Jurkat, Clone E6-1 (cell line): ENCODE measurements at places on chromosomes 16 and 17.

DNA sequence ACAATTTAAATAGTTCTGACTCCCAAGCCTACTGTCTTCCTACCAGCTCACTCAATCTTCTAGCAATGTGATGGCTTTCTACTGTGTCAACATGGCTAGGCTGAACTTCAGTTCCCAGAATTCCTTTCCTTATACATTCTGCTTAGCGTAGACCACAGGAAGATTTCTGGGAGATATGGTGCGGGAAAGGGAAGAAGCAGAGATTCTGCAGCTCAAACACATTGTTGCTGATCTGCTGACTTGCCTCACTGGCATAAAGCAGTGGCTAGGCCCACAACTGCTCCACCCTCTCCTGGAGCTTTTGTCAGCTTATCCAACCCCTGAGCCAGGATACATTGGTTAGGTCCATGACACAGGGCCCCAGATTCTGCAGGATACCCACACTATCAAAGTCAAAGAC, 58.8 kb downstream of the GAS7 start:
- DNase-seq = no peak

DNA sequence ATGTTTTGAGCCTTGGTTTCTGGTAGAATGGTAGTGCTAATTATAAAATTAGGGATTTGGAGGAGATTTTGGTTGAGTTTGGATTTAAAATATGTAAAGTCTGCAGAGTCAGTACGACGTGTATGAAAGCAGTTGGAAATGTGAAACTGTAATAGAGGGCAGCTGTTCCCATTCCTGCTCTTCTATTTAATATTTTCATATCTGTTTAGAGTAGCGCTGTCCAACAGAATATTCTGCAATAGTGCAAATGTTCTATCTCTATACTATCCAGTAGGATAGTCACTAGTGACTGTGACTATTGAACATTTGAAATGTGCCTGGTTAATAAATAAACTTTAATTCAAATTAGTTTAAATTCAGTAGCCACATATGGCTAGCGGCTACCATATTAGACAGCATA, 443.4 kb upstream of the SOX9 start:
- no peak for DNase-seq

DNA sequence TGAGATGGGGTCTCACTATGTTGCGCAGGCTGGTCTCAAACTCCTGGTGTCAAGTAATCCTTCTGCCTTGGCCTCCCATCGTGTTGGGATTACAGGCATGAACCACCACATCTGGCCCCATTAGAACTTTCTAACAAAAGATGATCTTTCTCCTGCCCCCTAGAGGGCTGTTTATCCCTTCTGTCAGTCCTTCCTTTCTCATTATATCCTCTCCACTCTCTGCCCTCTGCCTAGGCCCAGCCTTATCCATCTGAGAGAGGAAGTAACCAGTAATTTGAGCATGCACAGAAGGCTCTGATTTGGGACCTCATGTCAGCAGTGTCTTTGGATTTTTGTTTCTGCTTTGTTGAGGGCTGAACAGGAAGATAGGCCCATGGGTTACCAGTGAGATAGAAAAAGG, 4.4 kb upstream of the DHX40 start:
- DNase-seq = peak; percentile 34

- DNase-seq = no peak
Measured at GRCh38 chr17:6457688-6458459, 13.6 kb downstream of the PIMREG start.

DNA sequence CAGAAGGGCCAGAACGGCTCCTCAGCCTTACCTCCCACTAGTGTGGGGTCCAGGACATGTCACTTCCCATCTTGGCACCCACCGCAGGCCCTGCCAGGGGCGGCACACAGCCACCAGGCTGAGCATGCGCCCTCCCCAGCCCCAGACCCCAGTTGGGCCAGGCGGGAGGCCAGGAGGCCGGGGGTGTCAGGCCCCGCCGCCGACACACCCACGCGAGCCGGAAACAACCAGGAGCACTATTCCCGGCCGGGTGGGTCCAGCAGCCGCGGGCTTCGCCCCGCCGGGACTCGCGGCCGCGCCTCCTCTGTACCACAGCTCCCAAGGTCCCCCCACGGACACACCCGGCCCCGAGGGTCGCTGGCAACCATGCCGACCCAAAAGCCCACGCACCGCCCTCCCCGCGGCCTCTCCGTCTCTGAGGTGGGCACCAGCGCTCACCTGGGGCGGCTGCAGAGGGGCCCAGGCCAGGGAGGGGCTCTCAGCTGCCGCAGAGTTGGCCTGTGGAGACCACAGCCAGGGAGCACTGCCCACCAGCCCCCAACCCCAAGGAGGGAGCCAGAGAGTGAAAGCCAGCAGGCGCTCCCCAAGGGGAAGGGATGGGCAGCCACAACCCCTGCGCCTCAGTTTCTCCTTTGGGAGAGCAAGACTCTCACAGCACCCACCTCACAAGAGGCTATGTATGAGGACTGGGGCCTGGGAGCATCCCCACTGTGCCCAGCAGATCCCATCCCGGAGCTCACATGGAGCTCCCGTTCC, 18.0 kb downstream of the B9D1 start:
- no peak for DNase-seq

DNA sequence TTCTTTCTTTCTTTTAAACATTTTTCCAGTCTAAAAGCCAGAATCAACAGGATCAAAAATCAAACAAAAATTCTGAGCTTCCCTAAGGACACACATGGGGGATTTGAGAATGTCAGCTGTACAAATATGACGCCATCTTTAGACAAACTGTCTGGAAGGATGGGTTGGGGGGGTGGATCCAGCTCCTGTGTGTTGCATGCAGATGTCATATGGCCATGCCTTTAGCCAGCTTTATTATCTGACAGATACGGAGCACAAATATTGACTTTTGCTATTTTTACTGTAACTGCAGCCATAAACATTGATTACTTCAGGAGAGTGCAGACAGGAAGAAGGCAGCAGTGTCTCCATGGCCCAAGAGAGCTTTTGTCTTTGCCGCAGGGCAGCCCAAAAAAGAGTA, 279.4 kb upstream of the ELAC2 start:
- DNase-seq = no peak

DNA sequence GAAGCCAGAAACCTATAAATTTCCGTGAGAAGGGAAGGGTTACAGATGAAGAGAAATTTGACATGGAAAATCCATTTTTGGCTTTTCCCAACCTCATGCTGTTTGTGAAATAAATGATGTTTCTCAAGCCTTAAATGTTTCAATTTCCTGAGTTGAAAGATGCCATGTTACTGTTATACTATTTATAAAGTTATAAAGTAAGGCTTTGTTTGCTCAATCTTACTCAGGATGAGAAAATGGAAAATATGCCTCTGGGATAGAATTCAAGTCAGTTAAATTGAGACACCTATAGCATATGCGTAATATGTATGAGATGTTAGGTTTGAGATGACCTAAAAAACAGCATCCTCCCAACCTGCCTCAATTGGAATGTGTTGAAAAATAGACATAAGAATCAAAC, 19.9 kb upstream of the FAM20A start:
- DNase-seq = no peak

GRCh38 chr16:35686595-35686994, 2227.2 kb downstream of the TP53TG3F start:
- DNase-seq = no peak

- no peak for DNase-seq
Measured at GRCh38 chr16:85127379-85127723, 15.1 kb upstream of the CIBAR2 start.

GRCh38 chr16:53541326-53541725, 38.3 kb upstream of the AKTIP start:
- no peak for DNase-seq

- DNase-seq = peak; percentile 87
Measured at GRCh38 chr16:22195695-22196558, 10.2 kb upstream of the EEF2K start.

- DNase-seq = no peak
Measured at GRCh38 chr17:27845264-27846041, 45.1 kb upstream of the NOS2 start.

GRCh38 chr16:78249832-78250231, 150.4 kb downstream of the WWOX start:
- DNase-seq = no peak

DNA sequence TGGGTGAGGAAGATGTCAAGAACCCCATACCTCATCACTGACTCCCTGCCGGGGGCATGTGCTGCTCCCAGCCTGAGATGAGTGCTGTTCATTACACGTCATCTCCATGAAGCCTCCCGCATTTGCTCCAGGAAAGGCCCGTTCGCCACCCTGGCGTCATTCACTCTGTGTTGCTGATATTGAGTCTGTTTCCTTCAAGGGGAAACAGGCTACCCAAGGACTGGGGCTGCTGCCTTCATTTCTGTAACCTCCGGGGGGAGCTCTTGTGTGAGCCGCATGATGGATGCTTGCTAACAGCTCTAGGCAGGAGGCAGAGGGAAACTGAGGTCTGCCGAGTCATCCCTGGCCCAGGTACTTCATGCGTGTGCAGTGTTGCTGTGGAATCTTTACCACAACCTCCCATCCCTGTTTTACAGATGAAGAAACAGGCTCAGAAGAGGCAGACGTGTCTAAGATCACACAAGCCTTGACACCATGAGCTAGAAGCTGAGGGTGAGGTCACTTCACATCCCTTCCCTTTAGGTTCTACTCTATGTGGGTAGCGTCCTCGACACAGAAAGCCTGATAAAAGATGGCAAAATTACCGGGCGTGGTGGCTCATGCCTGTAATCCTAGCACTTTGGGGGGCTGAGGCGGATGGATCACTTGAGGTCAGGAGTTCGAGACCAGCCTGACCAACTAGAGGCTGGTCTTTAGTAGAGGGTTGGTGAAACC, 3.5 kb upstream of the ARMC5 start:
- DNase-seq = no peak

GRCh38 chr17:30961209-30962188, 9.3 kb upstream of the RNF135 start:
- no peak for DNase-seq

- no peak for DNase-seq
Measured at GRCh38 chr16:20310421-20311395, 16.6 kb downstream of the GP2 start.

DNA sequence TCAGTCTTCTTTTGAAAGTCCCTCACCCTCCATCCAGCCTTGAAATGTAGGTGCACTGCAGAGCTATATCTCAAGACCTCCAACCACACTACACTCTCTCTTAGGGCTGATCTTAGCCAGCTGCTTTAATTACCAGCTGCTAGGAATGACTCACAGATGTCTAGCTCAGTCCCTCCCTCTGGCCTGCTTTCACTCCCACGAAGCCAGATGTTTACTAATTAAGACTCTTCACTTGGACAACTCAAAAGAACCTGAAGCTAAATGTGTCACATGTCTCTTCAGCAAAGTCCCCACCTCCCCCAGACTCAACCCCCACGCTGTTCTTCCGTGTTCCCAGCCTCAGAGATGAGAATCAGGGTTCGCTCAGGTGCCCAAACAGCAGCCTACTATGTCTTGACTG, 2.6 kb downstream of the GTF3C1 start:
- no peak for DNase-seq

- peak; percentile 19 for DNase-seq
Measured at GRCh38 chr17:17565471-17566339, 25.8 kb downstream of the PEMT start.

GRCh38 chr17:31842195-31843069, 16.6 kb downstream of the COPRS start:
- DNase-seq = peak; percentile 64

- no peak for DNase-seq
Measured at GRCh38 chr16:86127366-86127765, 228.4 kb downstream of the IRF8 start.

- DNase-seq = peak; percentile 66
Measured at GRCh38 chr17:7650509-7651096, at the start of gene ATP1B2. Gene ATP1B2 (plus strand): TSS chr17:7650926. CDS start chr17:7651519, 593 bp downstream.

DNA sequence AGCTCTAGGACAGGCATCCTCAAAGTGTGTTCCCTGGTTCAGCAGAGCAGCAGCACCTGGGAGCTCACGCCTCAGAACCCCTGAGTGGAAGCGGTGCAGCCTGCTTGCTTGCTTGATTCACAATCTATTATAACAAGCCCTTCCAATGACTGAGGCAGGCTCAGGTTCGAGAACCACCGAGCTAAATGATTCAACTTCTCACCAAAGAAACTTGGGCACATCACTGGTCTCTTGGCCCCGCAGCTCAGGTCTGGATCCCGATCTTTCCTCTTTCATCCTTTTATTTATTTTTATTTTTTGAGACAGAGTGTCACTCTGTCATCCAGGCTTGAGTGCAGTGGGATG, 24.5 kb downstream of the CLUH start:
- DNase-seq = no peak

DNA sequence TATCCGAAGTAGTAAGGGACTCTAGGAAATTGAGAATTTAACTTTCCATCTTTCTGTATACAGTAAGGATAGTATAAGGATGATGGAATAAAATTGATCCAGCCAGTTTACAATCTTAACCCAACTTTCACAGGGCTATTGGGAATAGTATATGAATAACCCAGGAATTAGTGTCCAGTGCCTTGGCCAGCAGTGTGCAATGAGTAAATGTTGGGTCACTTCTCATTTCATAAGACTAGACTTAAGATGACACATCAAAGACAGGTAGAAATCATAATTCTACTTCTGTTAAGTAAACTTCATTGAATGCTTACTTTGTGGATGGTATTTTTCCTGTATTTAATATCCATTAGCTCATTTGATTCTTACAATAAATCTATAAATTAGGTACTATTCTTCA, 949.6 kb upstream of the GOT2 start:
- DNase-seq = no peak

- DNase-seq = no peak
Measured at GRCh38 chr17:81456091-81456490, 56.5 kb downstream of the ACTG1 start.

DNA sequence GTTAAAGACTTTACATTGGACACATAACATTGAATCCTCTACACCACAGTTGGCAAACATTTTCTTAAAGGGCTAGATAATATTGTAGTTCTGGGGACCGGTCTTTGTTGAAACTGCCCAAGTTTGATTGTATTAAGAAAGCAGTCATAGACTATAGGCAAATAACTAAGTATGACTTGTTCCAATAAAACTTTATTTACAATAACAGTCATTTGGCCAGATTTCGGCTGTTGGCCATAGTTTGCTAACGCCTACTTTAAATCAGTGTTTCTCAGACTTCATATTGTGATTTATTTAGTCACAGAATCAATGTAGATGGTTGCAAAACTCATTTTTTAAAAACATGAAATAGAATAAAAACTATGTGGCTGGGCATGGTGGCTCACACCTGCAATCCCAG, 531.8 kb downstream of the XYLT1 start:
- no peak for DNase-seq

- no peak for DNase-seq
Measured at GRCh38 chr16:90072442-90073105, 4.6 kb downstream of the PRDM7 start.

DNA sequence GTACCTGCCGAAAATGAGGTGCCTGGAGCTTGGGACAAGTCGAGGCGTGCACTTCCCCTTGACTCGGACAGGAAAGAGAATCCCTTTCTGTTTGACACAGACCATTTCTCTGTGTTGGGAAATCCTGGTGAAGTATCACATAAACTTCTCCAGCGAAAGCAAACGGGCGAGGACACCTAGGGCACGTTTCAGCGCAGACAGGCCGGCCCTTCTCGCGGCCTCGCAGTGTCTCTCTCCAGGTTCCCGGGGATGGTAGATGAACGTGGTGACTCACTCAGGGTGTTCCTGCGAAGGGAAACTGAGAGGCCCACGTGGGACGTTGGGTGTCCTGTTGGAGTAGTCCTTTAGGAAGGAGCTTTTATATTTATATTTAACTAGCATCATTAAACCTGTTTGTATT, 36.3 kb upstream of the ZNF750 start:
- no peak for DNase-seq
